ENCODE measurements at places on chromosomes 16 and 17.

DNA sequence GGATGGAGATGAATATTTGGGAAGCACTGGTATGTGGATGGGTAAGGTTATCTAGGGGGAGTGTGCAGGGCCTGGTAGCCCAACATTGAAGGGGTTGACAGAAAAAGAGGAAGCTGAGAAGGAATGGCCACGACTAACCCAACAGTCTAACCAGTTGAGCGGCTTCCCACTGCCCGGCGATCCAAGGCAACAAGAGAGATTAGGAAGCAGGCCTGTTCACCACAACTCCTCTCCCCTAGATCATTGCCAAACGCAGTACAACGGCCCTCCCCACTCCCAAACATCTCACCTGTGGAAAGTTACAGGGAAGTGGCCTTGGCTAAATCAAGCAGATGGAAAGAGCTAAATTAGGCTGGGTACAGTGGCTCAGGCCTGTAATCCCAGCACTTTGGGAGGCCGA is 11.2 kb upstream of the RANGRF start:
- H3K4me1 ChIP-seq: no peaks in the 10 kb centered on the region
- H3K27ac ChIP-seq: no peak overlapping the region
- H3K4me3 ChIP-seq: no peak overlapping the region
- H3K27me3 ChIP-seq: no peaks in the 10 kb centered on the region
- H3K36me3 ChIP-seq: no peaks in the 10 kb centered on the region

GRCh38 chr17:33647956-33648355 is 354.9 kb upstream of the ASIC2 start:
- H3K27ac ChIP-seq: no peak overlapping the region
- DNase-seq: peak; percentile 79
- no peaks in the 10 kb centered on the region for H3K4me1 ChIP-seq
- H3K36me3 ChIP-seq: no peaks in the 10 kb centered on the region

DNA sequence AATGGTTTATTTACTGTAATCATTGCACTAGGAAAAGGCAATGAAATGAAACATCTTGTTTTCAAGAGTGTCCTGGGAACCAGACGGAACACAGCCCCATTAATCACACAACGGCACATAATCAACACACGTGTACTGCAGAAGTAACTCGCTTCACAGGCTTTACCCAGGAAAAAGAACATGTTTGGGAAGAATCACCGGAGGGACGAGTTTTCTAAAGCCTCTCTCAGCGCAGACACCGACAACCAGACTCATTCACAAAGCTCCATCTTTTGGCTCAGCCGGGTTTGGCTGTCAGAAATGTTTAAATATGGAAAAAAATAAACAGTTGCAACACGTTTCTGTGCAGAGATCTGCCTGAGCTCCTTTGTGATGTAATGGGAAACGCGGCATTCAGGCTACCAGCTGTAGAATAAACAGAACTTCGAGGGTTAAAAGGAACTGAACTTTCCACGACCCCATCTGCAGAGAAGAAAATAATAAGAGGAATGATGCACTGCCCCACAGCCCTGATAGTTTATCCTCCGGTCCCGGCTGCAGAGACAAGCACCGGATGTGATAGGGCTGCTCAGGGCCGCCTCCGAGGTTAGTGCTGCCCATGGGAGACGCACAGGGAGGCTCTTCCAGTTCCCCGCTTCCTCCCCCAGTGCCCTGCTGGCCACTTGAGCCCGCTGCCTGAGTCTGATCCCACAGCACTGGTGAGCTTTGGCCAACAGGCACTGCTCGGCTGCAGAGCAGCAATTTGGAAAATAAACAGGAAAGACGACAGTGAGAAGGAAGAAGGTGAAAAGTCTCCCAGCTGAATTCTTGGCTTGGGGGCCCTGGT is 119.8 kb downstream of the HIC1 start:
- peaks cover 69% of the 10 kb centered on the region for H3K4me1 ChIP-seq
- peak overlapping the region; percentile 3 for H3K4me3 ChIP-seq
- peak overlapping the region; percentile 82 for H3K27ac ChIP-seq
- DNase-seq: no peak
- no peaks in the 10 kb centered on the region for H3K27me3 ChIP-seq
- peaks cover 5% of the 10 kb centered on the region for H3K36me3 ChIP-seq

GRCh38 chr17:12070561-12070960 is 49.9 kb downstream of the MAP2K4 start:
- no peak for DNase-seq
- H3K27ac ChIP-seq: no peak overlapping the region
- H3K4me3 ChIP-seq: no peak overlapping the region
- H3K27me3 ChIP-seq: no peaks in the 10 kb centered on the region
- peaks cover 2% of the 10 kb centered on the region for H3K36me3 ChIP-seq

DNA sequence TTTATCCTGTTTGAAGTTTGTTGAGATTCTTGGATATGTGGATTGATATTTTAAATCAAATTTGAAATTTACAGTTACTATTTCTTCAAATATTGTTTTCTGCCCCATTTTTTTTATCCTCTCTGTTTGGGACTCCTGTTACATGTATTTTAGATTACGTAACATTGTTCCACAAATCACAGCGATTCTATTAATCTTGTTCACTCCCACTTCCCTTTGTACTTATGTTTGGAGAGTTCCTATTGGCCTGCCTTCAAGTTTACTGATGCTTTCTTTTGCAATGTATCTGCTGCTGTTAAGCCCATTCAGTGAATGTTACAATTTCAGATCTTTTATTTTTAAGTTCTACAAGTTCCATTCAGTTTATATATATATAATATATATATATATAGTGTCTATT is 288.3 kb upstream of the TNRC6C start:
- H3K27ac ChIP-seq: no peak overlapping the region
- no peaks in the 10 kb centered on the region for H3K36me3 ChIP-seq
- H3K27me3 ChIP-seq: peaks cover 2% of the 10 kb centered on the region
- H3K4me1 ChIP-seq: peaks cover 3% of the 10 kb centered on the region

- no peaks in the 10 kb centered on the region for H3K36me3 ChIP-seq
- no peak overlapping the region for H3K27ac ChIP-seq
- peak; percentile 80 for DNase-seq
- no peaks in the 10 kb centered on the region for H3K27me3 ChIP-seq
- H3K4me3 ChIP-seq: no peak overlapping the region
Measured at GRCh38 chr17:70563281-70563820, 394.0 kb downstream of the KCNJ2 start.

- no peak overlapping the region for H3K27ac ChIP-seq
- H3K4me1 ChIP-seq: peaks cover 5% of the 10 kb centered on the region
- H3K27me3 ChIP-seq: peaks cover 9% of the 10 kb centered on the region
- no peaks in the 10 kb centered on the region for H3K36me3 ChIP-seq
- no peak for DNase-seq
Measured at GRCh38 chr16:86457501-86458148, 52.7 kb upstream of the FOXF1 start.

DNA sequence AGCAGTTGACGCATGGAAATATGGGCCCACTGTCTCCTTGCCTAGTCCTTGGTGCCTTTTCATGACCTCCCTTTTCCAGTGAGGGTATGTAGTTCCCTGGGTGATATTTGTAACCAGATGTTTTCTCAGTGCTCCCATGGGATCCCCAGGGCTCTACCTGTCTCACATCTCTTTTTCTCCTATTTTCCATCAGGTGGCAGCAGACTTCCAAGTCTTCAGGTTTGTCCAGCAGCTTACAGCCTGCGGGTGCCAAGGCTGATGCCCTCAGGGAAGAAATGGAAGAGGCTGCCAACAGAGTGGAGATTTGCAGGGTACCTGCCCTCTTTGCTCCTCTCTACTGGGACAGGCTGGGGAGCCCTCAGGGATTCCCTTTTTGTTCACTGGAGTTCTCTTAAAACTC is 89.1 kb downstream of the ELAC2 start:
- H3K4me3 ChIP-seq: no peak overlapping the region
- H3K27ac ChIP-seq: no peak overlapping the region
- H3K27me3 ChIP-seq: no peaks in the 10 kb centered on the region
- no peaks in the 10 kb centered on the region for H3K4me1 ChIP-seq
- H3K36me3 ChIP-seq: no peaks in the 10 kb centered on the region
- no peak for DNase-seq

DNA sequence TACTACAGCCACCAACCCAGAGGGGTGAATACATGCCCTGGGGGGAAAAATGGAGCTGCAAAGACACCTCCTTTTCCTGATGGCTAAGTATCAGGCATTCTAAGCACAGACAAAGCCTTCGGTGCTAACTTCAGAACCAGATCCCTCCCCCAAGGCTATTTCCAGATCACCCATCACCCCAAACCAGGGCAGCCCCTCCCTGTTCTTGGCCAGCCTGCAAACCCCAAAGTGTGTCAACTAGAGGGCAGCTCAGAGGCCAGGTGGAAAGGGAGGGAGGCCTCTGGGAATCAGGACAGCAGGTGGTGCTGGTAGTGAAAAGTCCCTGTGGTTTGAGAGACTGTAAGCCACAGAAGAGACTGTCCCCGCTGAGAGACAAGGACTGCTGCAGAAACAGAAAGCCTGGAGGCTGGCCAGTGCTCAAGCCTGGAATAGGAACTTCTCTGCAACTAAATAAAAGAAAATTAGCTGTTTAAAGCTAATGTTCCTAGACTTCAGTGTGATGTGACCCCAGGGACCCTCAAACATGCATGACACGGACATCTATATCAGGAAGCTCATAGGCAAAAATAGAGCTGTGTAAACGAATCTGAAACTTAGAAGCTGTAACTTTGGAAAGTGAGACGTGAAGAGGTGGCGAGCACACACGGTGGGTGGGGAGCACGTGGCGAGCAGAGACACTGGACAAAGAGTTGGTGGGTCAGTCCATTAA is 9.1 kb downstream of the TUBG1 start:
- H3K27ac ChIP-seq: no peak overlapping the region
- H3K4me1 ChIP-seq: peaks cover 13% of the 10 kb centered on the region
- peaks cover 18% of the 10 kb centered on the region for H3K36me3 ChIP-seq
- H3K27me3 ChIP-seq: no peaks in the 10 kb centered on the region
- H3K4me3 ChIP-seq: no peak overlapping the region

- peaks cover 56% of the 10 kb centered on the region for H3K4me1 ChIP-seq
- H3K27ac ChIP-seq: no peak overlapping the region
- DNase-seq: no peak
- H3K27me3 ChIP-seq: no peaks in the 10 kb centered on the region
- no peak overlapping the region for H3K4me3 ChIP-seq
Measured at GRCh38 chr17:32484628-32485027, 2.2 kb upstream of the CDK5R1 start.

- H3K36me3 ChIP-seq: no peaks in the 10 kb centered on the region
- no peak for DNase-seq
- peaks cover 4% of the 10 kb centered on the region for H3K4me1 ChIP-seq
Measured at GRCh38 chr16:53915452-53916160, 211.7 kb downstream of the FTO start.

GRCh38 chr17:73045724-73046123 is 46.8 kb downstream of the SLC39A11 start:
- H3K4me1 ChIP-seq: peaks cover 11% of the 10 kb centered on the region
- no peak for DNase-seq

DNA sequence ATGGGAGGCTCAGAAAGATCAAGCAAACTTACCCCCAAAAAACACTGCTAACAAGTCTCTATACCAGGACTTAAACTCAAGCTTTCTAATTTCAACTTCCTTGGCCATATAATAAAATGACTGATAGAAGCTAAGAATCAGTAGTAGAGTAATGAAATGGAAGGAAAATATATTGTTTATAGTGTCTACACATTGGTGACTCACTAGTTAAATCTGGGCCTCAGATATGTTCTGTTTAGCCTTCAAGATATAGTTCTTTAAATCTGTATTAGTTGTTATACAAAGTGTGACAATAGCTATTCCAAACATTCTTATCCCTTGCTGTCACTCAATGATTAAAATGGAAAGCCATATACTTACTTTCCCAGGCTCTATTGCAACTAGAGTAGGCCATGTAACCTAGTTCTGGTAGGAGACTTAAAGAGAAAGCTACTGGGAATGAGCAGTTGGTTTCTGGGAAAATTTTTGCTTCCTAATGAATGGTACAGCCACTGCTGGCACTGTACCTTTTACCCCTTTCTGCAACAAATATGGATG is 18.3 kb downstream of the SSH2 start:
- H3K4me3 ChIP-seq: no peak overlapping the region
- H3K4me1 ChIP-seq: no peaks in the 10 kb centered on the region
- no peak overlapping the region for H3K27ac ChIP-seq
- no peaks in the 10 kb centered on the region for H3K27me3 ChIP-seq
- DNase-seq: no peak

DNA sequence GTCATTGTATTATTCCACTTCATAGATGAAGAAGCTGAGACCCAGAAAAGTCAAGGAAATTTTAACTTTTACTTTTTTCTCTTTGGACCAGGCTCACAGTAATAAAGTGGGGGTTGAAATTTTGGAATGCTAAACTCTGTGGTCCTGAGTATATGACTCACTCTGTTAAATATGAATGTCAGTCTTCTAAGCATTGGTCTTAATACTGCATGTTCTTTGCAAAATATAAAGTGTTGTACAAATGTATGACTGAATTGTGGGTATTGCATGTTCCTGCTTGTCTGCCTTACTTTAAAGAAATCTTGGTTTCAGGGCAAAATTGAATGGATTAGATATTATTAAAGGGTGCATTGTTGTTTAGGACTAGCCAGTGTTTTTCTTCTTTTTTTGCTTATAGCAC is 950.8 kb upstream of the GOT2 start:
- no peak for DNase-seq
- H3K4me1 ChIP-seq: no peaks in the 10 kb centered on the region
- no peak overlapping the region for H3K27ac ChIP-seq
- no peak overlapping the region for H3K4me3 ChIP-seq
- no peaks in the 10 kb centered on the region for H3K27me3 ChIP-seq
- H3K36me3 ChIP-seq: no peaks in the 10 kb centered on the region

DNA sequence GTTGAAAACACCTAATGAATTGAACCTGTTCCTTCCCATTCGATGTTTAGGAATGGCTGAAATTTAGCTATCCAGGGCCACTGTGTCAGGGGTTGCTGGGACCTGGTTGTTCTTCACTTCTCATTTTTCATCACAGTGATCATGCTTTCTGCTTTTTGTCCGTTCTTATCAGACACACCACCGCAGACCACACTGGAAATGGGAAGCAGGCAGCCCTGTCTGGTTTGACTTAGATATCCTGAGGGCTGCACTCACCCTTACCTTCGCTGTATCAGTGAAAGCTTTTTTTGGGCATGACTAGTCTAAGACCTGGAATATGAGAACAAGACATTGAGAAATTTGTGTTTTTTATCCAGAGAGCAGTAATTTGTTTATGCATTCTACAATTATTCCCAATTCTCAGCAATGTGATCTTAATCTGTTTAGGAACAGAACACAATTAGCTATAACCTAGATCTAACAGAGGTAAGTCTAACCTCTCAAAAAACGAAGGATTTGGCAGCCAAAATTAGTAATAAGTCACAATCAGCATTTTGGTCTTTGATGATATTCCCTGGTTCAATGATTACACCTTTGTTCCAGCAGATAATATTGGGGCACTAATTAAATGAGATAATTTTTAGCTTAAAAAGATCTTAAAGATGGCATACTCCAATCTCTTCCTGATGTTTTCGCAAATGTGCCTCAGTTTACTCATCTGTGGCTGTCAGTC is 126.0 kb upstream of the GOT2 start:
- DNase-seq: no peak
- H3K36me3 ChIP-seq: no peaks in the 10 kb centered on the region
- H3K27me3 ChIP-seq: no peaks in the 10 kb centered on the region
- no peak overlapping the region for H3K4me3 ChIP-seq
- H3K27ac ChIP-seq: no peak overlapping the region

DNA sequence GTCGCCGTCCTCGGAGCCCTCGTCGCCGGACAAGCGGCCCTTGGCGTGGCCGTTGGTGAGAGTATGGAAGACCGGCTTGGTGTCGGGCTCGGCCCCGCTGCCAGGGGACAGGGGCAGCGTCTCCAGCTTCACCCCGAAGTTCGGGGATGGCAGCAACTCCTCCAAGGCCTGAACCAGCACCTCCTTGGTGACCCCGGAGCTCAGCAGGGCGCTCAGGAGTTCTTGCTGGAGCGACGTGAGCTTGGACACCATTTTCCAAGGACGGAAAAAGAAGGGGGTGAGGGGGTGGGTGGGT is 279 bp downstream of the HNF1B start:
- peaks cover 85% of the 10 kb centered on the region for H3K27me3 ChIP-seq
- no peak overlapping the region for H3K27ac ChIP-seq
- no peaks in the 10 kb centered on the region for H3K36me3 ChIP-seq
- DNase-seq: no peak
- H3K4me3 ChIP-seq: no peak overlapping the region
